ENCODE measurements at places on chromosomes 1 and 21.
A peak's percentile ranks its signal among the peaks of the same experiment; 100 is the strongest.

DNA sequence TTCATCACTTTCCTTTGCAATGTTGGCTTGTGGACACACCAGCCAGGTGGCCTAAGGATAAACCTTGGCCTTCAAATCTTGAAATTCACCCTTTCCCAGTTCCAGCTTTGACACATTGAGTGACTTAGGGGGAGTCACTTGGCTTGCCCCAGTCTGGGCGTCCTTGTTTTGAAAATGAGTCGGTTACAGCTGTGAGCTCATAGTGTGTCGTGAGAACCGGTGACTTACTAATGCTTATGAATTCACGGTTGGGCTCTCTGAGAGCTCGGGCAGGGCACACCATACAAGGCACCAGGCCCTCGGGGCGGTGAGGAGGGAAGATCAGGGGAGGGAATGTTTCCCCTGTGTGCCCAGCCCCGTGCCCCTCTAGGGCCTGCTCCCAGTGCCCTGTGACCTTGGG, 126.9 kb upstream of the TMPRSS2 start:
- DNase-seq: no peak

- DNase-seq: no peak
These were observed 42.3 kb downstream of the DUSP10 start for GRCh38 chr1:221699577-221699976.

DNA sequence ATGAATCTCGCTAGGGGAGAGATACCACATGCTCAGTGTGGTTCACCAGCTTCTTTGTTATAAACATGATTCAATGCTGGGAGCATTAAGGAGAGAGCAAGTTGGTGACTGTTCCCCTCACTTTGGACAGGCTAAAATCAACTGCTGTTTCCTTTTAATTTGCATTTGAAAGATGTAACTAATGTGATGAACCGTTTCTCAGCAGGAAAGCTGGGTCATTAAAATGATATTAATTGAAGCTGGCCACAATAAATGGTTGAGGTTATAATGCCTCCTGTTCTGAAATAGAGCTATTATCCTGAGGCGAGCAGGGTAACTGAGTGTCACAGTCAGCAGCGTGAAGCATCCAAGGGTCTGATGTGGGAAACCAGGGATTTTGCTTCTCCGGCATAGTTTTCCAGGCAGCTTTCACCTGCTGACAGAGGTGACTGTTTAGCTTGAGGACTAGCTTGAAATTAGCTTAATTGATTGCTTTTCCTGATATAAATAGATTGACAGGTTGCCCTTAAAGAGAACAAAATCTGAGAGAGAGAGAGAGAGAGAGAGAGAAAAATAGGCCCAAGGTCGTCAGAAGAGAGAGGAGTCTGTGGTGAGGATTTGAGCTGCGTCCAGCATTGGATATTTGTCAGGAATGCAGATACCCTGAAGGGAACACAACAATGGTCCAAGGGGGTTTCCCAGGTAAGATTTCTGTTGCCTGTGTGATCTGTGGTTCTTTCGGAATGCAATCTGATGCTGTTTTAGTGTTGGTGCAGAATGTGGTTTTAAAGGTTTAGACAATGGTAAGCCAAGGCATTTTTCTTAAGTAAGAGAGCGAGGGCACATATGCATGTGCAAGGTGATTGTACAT, 209.7 kb downstream of the PATJ start:
- DNase-seq: no peak

- no peak for DNase-seq
These were observed 42.0 kb downstream of the TMEM51 start for GRCh38 chr1:15195420-15196052.

- no peak for DNase-seq
These were observed 5.0 kb upstream of the ZC3H12A start for GRCh38 chr1:37469386-37469785.

- DNase-seq: no peak
These were observed 17.2 kb upstream of the GFI1 start for GRCh38 chr1:92503926-92504285.

- no peak for DNase-seq
These were observed 83.2 kb upstream of the RGS4 start for GRCh38 chr1:162985816-162986435.

GRCh38 chr1:87329526-87330056, 911 bp downstream of the LMO4 start:
- no peak for DNase-seq

- no peak for DNase-seq
These were observed 32.3 kb downstream of the HHAT start for GRCh38 chr1:210360852-210361477.

- DNase-seq: no peak
These were observed 17.8 kb downstream of the AADACL4 start for GRCh38 chr1:12661606-12662219.

DNA sequence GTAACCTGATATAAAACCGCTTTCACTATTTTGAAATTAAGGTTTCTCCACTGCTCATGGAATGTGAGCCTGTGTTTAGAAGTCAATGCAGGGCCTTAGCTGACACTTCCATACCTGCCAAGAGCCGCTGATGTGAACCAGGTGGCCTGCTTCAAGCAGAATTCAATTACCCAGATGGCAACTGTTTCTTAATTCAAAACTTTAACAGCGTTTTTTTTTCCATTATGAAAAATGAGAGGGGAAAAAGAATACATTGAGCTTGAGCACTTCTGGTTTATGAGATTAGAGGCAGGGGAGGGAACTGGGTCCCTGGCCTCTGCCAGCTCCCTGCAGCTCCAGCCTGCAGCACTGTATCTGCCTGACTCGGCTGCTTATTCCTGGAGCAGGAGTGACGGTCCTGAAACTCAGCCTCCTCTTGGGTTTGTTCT, 7.7 kb upstream of the ATP1A1 start:
- no peak for DNase-seq

GRCh38 chr1:101005183-101005582, 20.4 kb downstream of the DPH5 start:
- no peak for DNase-seq

DNA sequence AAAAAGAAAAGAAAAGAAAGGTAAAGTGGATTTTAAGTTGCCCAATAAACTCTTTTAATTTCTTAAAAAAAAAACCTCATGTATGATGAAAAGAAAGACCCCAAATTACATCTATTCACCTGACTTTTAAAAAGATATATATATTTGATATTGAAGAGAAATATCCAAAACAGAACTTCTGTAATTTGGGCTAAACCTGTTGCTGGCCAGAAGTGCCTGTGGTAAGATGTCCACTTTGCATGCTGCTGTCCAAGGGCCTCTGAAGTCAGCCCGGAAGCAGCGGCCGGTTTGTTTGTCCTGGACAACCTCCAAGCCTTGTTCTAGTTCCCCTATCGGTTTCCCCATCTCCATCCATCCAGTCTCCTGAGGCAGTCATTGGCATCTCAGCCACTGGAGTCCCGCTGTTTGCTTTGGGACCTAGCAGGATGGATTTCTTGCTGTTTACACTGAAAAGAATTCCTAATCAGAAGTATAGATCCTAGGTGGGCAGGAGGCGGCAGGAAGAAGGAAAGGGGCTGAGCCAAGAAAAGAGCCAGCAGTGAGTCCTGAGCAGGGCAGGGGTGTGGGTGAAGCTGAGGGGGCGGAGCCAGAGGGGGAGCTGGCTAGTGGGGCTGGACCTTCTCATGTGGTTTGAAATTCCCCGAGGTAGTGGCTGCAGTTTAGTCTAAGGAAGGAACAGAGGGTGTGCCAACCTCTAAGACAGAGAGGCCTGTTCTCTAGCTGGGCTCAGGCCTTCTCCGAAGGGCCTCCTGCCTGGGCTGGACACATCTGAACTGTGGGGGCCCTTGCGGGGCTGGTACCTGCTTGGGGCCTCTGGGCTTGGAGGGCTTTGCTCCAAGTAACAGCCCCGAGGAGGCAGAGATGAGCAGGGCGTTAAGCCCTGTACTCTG, 3.3 kb downstream of the NCMAP start:
- DNase-seq: no peak

DNA sequence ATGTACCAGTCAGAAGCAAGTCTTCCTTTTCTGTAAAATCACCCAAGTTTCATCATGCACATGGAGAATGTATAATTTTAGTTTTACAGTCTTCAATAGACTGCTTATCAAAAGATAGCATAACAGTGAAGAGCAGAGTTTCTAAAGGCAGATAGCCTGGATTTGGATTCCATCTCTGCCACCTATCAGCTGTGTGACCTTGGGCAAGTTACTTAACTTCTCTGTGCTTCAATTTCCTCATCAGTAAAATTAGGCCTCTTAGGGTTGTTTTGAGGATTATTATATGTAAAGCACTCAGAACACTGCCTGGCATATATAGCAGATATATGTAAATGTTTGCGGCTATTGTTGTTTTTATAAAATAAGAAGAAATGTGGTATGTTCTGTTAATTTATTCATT, 38.9 kb downstream of the PTGFRN start:
- no peak for DNase-seq

DNA sequence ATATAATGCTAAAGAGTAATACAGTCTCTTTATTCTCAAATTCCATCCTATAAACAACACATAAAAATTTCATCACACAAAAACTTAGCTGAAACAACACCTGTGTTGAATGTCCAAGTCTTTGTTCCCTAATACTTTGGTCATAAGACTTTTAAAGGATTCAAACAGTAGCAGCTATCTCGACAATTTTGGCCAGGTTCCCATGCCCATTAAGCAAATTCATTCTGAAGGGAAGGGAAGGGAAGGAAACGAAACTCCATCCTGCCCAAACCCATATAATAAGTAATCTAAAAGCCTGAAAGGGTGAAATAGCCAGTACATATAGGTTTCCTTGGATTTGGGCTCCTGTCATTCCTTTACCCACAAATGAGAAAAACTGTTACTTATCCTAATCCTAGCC, 7.5 kb downstream of the IVNS1ABP start:
- DNase-seq: no peak

- DNase-seq: no peak
These were observed 42.0 kb downstream of the ZBTB18 start for GRCh38 chr1:244092964-244093638.

DNA sequence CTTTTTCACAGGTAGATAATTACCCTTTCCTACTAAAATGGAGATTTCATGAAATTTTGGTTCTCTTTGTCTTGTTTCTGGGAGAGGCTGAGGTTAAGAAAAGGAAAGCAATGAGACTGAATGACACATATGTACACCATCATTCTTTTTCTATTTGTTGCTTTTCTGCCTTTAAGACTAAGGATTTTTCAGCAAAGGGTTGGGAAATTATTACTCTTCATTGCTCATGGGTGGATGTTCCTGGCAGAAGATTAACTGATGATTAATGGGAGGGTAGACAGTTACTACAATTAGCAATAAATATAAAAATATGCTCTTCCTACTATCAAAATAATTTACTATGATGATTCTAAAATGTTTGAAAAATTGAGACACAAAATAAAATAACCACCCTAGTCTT, 316.5 kb upstream of the USP24 start:
- no peak for DNase-seq

DNA sequence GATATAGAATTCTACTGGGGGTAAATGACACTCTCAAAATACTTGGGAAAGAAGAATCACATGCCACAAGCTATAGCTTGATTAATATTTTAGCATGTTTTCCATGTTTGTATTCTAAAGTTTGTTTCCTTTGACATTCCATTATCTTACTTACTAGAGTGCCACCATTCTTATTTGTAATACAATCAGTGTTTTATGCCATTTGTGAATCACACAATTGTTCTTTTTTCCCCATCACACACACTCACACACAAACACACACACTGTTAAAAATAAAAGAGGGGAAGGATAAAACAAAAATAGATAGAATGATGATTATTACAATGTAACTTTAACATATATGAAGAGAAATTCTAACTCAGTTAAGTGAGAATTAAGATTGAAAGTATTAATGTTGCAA, 16.0 kb upstream of the TEKT2 start:
- no peak for DNase-seq

DNA sequence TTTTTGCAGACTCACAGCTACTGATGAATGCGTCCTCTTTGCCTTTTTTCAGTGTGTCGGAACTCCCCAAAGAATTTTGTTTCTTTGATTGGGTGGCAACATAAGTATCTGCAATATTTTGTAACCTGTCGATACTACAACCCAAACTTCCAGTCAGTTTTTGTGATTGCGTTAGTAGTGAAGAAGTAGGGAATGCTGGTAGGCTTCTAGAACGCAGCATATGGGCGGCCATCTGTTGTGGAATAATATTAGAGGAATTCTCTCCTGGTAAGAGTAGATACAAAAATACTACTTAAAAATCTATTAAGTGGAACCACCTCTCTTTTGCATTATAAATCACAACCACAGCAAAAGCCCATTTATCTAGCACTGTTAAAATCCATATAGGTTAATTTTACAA, 107.4 kb downstream of the LYST start:
- DNase-seq: no peak

GRCh38 chr1:231421971-231422797, at the start of gene EGLN1:
Gene EGLN1, minus strand, starts transcription at chr1:231422287. Its CDS starts 399 bp downstream, at chr1:231421888.
- DNase-seq: peak; percentile 88

DNA sequence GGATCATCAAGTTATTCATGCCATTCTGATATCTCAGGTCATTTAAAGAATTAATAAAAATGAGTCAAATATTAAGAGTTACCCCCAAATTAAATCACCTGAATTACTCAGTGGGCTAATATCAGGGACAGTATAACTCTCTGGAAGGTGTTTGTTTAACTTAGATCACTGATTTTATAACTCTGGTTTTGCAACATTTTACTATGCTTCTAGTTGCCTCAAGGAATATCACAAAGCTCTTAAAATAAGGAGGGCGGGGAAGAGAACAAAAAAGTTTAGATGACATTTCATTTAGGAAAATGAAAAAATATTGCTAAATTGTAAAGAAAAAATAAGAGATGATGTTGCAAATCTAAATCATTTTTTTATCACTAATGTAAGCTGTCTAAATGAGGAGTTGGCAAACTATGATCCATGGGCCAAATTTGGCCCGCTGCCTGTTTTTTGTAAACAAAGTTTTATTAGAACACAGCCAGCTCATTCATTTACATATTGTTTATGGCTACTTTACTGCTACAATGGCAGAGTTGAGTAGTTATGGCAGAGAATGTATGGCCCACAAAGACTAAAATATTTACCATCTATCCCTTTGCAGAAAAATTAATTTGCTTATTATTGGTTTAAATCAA, 31.9 kb upstream of the SLC19A2 start:
- no peak for DNase-seq

DNA sequence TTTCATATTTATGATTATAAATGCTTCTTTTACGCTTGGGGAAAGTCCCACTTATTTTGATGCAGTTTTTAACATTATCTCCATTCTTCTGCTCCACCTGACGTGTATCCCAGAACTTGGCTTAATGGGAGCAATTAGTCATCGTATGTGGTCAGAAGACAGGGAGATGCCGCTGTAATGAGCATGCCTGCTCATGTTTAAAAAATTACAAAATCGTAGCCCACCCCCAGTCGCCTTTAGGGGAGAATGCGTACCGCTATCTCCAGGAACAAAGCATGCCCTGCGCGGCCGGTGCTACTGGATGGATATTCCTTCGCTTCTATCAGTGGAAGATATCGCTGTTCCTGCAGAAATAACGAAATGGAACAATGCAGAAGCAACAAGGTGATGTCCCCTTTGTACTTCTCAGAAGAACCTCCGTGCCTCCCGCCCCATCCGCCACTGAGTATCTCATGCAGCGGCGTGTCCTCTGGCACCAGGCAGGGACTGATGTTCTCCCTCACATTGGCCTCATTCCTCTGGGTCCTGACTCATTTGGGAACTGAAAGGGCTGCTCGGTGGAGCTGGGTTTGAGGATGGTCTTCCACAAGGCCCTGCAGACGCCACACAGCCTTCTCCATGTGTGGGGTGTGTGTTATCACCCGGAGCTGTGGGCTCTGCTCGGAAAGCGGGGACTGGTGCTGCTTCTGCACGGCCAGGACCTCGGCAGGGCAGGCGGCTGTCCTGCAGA, 116.3 kb upstream of the COL6A1 start:
- DNase-seq: no peak
